NCI-H1092 (cell line): ENCODE measurements at places on chromosomes 13 and 19.

GRCh38 chr13:59464926-59465325 lies 698.8 kb downstream of the DIAPH3 start:
- no peak for DNase-seq

GRCh38 chr13:30679483-30680330 lies 55.6 kb upstream of the ALOX5AP start:
- peak; percentile 17 for DNase-seq

DNA sequence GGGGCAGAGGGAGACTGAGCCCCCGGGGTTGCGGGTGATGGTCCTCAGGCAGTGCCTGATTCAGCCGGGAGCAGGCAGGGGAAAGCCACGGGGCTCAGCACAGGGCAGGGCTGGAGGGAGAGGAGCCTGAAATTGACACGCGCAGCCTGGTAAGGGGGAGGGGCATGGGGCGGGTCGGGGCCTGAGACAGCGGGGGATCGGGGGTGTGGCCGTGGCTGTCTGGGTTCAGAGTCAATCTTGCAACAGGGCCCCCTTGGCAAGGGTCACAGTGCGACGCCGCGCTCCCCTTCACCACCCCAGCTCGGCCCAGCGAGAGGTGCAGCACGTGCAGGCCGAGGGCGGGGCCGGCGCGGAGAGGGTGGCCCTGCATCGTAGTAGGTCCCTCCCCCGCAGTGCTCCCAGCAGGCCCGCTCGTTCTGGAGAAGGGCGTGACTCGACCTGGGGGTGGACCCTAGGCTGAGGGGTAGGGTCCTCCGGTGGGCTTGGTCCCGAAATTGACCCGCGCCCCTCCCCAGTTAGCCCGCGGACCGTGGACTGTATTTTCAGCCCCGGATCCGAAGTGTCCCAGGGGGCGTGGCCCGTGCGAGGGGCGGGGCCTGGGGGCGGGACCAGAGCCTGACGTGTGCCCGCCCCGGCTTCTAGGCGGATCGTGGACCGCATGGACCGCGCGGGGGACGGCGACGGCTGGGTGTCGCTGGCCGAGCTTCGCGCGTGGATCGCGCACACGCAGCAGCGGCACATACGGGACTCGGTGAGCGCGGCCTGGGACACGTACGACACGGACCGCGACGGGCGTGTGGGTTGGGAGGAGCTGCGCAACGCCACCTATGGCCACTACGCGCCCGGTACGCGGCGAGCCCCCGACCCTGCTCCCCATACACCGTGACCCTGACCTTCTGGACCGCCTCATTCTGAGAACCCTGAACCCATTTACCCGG lies 6.0 kb downstream of the RCN3 start:
- DNase-seq: no peak

- no peak for DNase-seq
Observed at GRCh38 chr13:75255147-75255546, 226.8 kb downstream of the TBC1D4 start.

GRCh38 chr13:46850214-46850613 lies 46.6 kb downstream of the HTR2A start:
- DNase-seq: no peak
